ENCODE measurements at places on chromosomes 16 and 17. TPM values are rescaled to one million over a fixed set of nuclear protein-coding genes. Genes with fewer than 3 reads are reported as not detected.
A peak's percentile ranks its signal among the peaks of the same experiment; 100 is the strongest.

DNA sequence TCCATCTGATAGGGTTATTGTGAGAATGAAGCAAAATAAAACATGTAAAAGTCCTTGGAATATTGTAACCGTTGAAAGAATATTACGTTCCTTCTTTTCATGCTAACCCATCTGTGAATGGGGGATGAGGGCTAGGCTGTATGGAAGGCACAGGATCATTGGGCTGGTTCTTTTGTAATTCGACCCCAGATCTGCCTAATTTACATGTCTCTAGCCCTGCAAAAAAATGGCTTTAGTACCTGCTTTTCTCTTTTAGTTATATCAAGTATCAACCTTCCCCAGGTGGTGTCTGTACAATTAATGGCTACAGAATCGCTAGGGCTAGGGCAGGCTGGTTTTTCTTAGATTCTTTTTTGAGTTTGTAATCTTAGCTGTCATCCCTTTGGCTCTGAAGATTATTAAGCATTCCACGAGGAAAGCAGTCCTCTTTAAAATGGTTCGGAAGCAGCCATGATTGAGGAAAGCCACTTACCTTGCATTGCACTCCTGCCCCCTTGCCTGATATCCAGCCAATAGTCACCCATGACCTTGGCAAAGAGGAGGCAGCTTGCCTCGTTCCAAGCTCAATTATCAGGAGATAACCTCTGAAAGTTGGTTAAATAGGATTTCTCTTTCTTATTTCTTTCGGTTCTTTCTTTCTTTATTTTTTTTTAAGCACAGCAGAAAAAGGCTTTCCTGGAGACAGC is 153.9 kb upstream of the ZKSCAN2 start:
- no peak for DNase-seq

- DNase-seq = no peak
Measured at GRCh38 chr17:9672266-9672665, 26.9 kb downstream of the USP43 start.

DNA sequence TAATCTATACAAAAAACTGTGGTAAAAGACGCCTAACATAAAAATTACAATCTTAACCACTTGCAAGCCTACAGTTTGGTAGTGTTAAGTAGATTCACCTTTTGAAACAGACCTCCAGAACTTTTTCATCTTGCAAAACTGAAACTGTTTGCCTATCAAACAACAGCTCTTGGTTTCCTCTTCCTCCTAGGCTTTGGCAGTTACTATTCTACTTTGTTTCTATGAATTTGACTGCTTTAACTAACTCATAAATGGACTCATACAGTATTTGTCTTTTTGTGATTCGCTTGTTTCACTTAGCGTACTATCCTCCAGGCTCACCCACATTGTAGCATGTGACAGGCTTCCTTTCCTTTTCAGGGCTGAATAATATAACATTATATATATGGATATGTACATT is 97.0 kb downstream of the PRKCA start:
- no peak for DNase-seq

- DNase-seq = no peak
Measured at GRCh38 chr17:64008346-64008745, 10.2 kb downstream of the PRR29 start.

GRCh38 chr17:45388604-45389325 is 43.9 kb downstream of the ARHGAP27 start:
- peak; percentile 94 for DNase-seq

GRCh38 chr16:85202631-85203461 is 90.6 kb upstream of the CIBAR2 start:
- DNase-seq = peak; percentile 93

DNA sequence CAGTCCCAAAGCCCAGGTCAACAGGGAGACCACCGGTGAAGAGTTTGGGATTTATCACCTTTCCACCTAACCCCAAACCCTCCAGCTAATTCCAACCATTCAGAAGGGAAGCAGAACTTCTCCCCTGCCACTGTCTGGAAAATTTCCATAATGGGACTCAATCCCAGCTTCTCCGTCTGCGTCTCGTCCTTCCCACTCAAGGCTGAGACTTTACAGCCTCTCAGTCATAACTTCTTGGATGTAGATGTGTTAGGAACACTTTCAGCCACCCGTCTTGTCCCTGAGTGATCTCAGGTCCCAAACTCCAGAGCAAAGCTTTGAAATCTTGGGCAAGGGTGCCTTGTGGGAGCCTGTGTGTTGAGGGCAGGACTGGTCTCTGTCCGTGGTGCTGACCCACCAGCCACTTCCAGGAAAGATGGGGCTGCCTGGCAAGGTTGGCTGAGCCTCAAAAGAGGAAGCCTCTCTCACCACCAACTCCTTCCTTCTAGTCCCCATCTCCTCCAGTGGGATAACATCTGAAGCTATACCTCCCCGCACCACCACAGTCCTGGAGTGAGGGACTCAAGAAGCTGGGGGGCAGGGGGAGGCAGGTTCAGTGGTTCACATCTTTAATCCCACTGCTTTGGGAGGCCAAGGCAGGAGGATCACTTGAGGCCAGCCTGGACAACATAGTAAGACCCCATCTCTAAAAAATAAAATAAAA is 9.3 kb downstream of the GAS2L2 start:
- peak; percentile 97 for DNase-seq

- no peak for DNase-seq
Measured at GRCh38 chr16:70496513-70496912, 26.8 kb downstream of the COG4 start.

DNA sequence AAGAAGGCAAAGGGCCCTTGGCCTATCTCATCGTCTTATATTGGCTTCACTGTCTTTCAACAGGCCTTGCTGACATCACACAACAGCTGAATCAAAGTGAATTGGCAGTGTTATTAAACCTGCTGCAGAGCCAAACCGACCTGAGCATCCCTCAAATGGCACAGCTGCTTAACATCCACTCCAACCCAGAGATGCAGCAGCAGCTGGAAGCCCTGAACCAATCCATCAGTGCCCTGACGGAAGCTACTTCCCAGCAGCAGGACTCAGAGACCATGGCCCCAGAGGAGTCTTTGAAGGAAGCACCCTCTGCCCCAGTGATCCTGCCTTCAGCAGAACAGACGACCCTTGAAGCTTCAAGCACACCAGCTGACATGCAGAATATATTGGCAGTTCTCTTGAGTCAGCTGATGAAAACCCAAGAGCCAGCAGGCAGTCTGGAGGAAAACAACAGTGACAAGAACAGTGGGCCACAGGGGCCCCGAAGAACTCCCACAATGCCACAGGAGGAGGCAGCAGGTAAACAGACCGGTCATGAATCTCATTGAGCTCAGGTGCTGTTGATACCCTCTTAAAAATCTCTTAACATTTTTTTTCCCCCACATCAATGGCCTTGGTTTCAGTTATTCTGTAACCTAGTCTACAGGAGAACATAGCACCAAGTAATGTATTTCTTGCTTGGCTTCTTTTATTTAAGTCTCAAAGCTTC is 64.7 kb downstream of the CDK12 start:
- DNase-seq = no peak

DNA sequence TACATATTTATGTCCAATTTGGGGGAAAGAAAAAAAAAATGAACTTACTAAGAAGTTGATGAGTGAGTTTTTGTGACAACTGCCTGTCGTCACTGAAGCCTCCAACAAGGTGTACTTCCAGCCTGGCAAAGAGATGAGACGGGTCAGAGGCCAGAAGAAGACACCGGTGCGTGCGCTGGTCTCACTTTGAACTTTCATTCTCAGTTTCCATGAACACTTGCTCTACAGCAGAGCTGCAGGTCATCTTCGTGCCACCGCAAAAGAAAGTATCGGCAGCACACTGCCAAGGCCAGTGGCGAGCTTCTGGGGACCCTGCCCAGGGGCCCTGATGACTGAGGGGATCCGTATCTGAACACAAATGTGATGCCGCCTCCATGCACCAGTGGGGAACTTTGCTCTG is 11.6 kb downstream of the NTAN1 start:
- DNase-seq = no peak

DNA sequence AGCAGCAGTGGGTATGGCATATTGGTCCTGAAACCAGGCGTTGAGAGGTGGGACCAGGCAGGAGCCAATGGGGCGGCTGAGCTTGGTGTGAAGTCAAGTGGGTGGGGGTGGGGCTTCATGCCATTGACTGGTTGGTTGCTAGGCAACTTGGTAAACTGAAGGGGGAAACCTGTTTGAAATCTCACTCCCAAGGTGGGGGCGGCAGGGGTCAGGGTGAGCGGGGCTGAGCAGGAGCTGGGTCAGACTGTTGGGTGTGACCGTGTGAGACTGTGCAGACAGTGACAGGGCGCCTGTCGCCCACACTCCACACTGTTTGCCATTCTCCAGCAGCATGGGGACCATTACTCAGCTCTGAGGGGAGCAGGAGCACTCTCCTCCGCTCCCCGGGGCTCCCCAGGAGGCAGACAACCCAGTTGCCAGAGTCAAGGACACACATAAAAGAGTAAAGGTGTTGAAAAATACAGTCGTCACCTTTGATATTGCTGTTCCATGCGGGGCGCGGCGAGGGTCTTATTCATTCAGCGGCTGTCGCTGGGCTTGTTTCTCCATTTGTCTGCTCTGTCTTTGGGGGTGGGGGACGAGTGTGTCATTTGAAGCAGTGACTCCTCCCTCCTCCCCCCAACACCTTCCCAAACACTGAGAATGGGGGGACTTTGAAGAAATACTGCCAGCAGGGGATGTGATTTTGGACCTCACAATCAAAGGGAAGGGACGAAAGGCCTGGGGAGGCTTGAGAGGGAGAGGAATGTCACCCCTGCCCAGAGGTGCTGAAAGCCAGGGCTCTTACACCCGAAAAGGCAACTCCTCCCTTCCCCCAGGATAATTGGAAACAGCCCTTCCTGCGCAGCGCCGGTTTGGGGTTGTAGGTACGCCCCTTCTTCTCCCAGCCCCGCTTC is 1.2 kb upstream of the EFNB3 start:
- DNase-seq = no peak

- no peak for DNase-seq
Measured at GRCh38 chr16:61277849-61278248, 758.4 kb downstream of the CDH8 start.

GRCh38 chr16:86805188-86805587 is 226.8 kb downstream of the FOXL1 start:
- no peak for DNase-seq

DNA sequence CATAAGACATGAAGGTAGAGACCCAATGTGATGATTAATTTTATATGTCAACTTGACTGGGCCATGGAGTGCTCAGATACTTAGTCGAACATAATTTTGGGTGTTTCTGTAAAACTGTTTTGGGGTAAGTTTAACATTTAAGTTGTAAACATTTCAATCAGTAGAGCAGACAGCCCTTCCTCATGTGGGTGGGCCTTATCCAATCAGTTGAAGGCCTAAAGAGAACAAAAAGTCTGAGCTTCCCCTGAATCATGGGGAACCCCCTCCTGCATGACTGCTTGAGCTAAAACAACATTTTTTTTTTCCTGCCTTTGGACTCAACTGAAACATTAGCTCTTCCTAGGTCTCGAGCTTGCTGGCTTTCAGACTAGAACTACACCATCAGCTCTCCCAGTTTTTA is 327.3 kb upstream of the SOX9 start:
- no peak for DNase-seq

DNA sequence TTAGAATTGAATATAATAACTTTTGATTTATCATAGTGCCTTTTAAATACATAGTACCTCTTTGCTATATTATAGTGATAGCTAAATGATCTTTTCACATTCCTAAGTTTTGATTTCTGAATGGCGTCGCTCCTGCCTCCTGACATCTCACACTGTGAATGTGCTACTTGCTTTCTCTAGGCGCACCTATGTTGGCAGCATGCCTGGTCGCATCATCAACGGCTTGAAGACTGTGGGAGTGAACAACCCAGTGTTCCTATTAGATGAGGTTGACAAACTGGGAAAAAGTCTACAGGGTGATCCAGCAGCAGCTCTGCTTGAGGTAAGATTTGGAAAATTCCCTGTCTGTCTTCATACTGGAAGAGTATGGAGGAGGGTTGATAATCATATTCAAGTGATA is 29.8 kb upstream of the ABCC11 start:
- no peak for DNase-seq

DNA sequence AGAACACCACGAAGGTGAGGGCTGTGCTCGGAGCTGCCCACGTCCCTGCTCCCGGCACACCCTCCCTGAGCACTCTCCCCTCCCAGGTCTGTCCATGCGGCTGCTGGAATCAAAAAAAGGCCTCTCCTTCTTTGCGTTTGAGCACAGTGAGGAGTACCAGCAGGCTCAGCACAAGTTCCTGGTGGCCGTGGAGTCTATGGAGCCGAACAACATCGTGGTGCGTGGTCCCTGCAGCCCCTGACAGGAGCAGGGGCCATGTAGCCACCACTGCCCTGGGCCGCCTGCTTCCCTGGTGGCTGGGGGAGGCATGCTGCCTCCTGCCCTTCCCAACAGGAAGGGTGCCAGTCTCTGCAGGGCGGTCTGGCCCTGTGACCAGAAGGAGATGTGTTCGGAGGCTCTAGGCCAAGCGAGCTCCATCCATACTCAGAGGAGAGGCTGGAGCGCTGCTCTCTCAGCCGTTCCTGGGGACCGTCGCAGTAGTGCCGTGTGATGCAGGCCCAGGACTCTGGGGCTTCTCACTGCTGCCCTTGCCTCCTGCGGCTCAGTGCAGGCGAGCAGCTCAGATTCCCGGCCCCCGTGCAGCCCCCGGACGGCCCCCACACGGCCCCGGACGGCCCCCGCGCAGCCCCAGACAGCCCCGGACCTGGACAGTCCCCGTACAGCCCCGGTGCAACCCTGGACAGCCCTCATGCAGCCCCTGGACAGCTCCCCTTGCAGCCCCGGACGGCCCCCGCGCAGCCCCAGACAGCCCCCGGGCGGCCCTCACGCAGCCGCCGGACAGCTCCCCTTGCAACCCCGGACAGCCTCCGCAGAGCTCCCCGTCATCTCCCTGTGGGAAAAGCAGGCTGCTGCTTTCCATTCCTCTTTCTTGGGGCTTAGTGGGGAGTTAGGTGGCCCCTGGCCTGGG is 20.5 kb downstream of the TCF25 start:
- DNase-seq = peak; percentile 54

- peak; percentile 93 for DNase-seq
Measured at GRCh38 chr17:5584383-5585286, at the start of gene NLRP1. Gene NLRP1 (minus strand): TSS chr17:5584509. CDS start chr17:5583957, 552 bp downstream.

GRCh38 chr17:40283662-40284061 is 4.0 kb upstream of the CDC6 start:
- DNase-seq = peak; percentile 93

- no peak for DNase-seq
Measured at GRCh38 chr17:50021681-50022370, 26.8 kb upstream of the DLX3 start.

GRCh38 chr16:58494981-58495520 is 4.9 kb upstream of the NDRG4 start:
- DNase-seq = peak; percentile 99

- peak; percentile 87 for DNase-seq
Measured at GRCh38 chr17:49741009-49741691, 22.8 kb downstream of the FAM117A start.

- no peak for DNase-seq
Measured at GRCh38 chr17:19549746-19550623, 16.3 kb downstream of the SLC47A1 start.

GRCh38 chr17:1878419-1879121 is 48.8 kb downstream of the RPA1 start:
- DNase-seq = peak; percentile 85

Gene KRT32
- not detected for total RNA-seq

Gene CACNG4
- total RNA-seq = not detected

Gene WFDC1
- total RNA-seq = not detected

Gene FZD2
- 15.9 TPM for total RNA-seq

Gene CASKIN1
- total RNA-seq = not detected

Gene SOST
- total RNA-seq = not detected

Gene CDH13
- 102 TPM for total RNA-seq

Gene C16orf54
- total RNA-seq = 0.72 TPM

Gene TEKT1
- not detected for total RNA-seq

Measured in osteoblast (primary cell).